ENCODE measurements at places on chromosomes 13 and 19.

- no peak for DNase-seq
Observed at GRCh38 chr19:38663156-38663651, 15.8 kb downstream of the ACTN4 start.

GRCh38 chr13:113443991-113444390, 9.3 kb downstream of the ADPRHL1 start:
- DNase-seq, result no peak

DNA sequence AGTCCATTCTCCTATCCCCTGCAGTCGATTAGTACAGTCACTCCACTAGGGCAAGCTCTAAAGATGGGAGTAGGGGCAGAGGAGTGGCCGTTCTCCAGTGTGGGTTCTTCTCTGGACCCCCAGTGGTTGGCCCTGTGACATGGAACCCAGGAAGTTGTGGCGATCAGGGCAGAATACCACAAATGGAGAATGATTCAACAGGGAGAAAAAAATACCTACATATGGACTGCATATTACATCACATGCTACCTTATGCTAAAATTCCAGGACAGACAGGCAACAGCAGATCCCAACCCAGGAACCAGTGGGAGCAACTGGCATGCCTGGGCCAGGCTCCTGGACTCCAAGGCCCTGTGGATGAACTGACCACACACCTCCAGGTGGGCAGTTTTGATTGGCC, 20.4 kb downstream of the POU2F2 start:
- no peak for DNase-seq

DNA sequence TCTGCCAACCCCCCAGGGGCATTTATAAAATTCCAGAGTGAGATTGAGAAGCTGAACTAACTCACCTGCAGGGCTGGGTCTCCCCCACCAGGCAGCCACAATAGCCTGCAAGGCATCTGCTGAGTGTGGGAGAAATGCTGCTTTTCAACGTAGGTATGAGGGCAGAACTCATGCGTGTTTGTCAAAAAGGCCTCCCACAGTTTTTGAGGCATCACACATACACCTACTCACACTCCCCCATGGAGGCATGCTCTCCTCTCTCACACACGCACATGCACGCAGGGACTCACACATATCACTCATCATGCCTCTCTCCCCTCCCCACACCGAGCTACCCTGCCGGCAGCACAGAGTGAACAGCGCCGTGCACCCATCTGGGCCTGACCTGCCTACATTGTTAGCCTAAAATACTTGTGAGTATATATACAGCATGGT, 390.5 kb downstream of the FGF9 start:
- DNase-seq, result no peak

GRCh38 chr19:46718157-46718933, 1.4 kb upstream of the PRKD2 start:
- no peak for DNase-seq

DNA sequence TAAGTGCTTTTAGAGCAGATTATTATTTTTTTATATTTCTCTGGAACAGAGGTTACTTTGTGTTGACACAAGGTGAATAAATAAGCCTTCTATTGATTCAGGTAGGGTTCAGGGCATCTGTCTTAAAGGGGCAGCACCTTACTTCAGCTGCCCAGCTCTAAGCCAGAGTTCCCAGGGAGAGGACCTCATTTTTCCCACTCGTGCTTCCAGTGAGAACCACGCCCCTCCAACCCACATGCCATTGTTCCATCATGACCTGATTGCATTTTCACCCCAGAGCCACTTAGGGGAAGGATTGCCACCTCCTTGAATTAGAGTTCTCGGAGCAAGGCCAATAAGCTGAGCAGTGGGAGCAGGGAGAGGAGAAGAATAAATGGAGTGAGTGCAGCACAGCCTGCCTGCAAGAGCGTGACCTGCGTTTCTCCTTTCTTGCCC, 104.3 kb upstream of the FRY start:
- no peak for DNase-seq

DNA sequence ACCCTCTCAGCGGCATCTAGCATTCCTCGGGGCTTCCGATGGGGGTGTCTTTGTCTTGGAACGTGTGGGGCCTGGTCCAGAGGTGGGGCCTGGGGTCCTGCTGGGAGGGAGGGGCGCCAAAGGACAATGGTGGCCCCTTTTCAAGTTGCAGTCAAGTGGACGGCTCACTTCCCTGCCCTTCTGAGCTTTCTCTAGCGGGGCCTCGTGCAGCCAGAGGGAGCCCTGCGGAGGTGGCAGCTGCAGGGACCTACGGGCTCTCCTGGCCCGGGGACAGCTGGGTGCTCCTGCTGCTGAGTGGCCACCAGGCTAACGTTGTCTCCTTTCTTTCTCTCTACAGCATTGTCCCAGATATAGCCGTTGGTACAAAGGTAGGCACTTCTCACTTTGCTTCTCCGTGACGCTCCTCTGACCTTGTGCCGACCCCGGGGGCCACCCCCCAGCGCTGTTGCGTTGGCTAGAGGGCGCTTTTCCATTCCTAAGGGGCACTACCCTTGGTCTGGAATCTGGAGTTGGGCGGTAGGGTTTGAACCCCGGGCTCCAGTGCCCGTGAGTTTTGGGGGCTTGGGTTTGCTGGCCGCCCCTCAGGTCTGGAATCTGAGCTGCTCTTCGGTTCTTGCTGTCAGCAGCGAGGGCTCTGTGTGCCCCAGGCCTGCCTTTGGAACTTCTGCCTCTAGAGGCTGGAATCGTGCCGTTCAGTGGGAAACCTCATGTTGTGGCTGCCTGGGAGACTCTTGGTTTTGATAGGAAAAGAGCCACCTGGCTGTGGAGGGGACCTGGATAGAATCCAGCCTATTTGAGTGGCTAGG, 2.0 kb downstream of the PTBP1 start:
- peak; percentile 35 for DNase-seq

DNA sequence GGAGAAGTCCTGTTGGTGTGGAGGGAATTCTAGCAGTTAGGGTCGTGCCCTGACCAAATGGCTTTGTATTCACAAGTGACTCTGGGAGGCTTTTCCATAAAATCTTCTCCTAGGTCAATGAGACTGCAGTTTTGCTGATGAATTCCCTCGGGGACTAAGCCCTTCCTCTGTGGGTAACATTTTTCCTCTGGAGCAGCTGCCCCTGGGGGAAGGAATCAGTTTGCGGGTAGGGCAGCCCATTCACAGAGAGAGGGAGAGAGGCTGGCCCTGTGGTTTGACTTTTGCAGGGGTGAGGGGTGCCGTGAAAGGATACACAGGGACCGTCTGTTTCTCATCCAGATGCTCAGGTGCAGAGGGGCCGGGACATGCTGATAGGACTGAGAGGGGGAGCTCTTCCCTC, 67.3 kb downstream of the ERICH6B start:
- DNase-seq, result no peak

GRCh38 chr13:58134012-58134411, 502.5 kb downstream of the PCDH17 start:
- DNase-seq, result no peak

- DNase-seq, result no peak
Observed at GRCh38 chr13:113558461-113558860, 26.1 kb upstream of the TFDP1 start.

GRCh38 chr13:26050568-26051230, 1.1 kb downstream of the SHISA2 start:
- peak; percentile 33 for DNase-seq

DNA sequence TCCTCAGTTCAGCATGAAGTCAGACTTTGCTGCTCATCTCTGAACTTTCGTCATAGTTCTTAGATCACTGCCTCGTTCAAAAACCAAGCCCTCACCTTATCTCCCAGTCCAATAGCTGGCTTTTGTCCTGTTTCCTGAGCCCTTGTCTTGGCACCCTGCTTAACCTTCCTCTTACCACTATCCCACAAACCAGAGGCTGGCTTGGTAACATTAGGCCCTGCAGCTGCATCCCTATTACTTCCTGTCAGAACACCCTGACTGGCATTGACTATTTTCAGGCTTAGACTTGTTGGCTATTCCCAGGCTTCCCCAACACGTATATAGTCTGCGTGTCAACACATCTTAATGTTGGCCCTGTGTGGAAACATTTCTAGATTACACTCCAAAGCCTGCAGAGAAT, 172.4 kb downstream of the VWA8 start:
- DNase-seq, result no peak

DNA sequence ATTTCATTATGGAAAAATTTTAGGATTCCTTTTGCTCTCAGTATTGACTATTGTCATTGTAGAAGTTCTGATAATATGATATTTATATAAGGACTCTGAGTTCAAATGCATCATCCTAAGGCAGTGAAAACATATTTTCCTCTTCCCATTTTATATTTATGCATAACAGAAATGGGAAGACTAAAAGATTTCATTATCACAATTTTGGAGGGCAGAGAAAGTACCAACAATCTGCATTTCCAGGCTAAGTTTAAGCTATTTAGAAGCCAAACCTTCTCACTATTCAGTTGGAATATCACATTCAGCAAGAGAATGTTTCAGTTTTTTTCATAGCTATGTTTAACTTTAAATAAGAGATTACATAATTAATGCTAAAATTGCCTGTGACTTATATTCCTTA, 558.5 kb upstream of the GPC6 start:
- DNase-seq, result no peak

GRCh38 chr13:43329702-43330101, 306.3 kb downstream of the DNAJC15 start:
- no peak for DNase-seq

DNA sequence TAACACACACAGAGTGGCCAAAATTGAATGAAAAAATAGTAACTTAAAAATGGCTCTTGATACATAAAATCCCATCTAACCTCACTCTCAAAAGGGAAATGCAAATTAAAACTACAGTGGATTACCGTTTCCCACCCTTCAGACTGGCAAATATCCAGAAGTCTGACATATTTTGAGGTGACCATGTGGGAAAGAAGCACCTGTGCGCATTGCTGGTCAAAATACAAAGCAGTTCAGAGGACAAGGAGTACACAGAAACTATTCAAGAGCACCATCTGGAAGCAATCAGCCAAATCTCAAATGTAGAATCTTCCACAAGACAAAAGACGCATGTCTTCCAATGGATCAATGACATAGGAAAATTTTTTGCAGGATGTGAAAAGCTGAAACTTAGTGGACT, 23.2 kb downstream of the NALCN start:
- no peak for DNase-seq

- DNase-seq, result no peak
Observed at GRCh38 chr13:22948421-22948820, 232.4 kb upstream of the SGCG start.

DNA sequence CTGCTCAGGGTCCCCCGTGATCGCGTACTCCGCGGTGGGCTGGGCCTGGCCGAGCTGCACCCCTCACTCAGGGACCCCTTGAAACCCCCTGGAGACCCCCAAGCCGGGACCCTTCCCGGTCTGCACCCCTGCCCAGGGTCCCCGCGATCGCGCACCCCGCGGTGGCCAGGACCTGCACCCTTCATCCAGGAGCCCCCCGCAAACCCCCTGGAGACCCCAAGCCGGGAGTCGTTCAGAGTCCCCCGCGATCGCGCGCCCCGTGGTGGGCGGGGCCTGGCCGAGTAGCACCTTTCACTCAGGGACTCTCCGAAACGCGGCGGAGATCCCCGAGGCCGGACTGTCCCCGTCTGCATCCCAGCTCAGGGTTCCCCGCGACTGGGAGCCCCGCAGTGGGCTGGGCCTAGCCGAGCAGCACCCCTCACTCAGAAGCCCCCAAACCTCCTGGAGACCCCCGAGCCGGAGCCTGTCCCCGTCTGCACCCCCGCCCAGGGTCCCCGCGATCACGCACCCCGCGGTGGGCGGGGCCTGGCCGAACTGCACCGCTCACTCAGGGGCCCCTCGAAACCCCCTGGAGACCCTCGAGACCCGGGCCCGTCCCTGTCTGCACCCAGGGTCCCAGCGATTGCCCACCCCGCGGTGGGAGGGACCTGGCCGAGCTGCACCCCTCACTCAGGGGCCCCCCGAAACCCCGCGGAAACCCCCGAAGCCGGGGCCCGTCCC, 748 bp downstream of the LMNB2 start:
- no peak for DNase-seq

DNA sequence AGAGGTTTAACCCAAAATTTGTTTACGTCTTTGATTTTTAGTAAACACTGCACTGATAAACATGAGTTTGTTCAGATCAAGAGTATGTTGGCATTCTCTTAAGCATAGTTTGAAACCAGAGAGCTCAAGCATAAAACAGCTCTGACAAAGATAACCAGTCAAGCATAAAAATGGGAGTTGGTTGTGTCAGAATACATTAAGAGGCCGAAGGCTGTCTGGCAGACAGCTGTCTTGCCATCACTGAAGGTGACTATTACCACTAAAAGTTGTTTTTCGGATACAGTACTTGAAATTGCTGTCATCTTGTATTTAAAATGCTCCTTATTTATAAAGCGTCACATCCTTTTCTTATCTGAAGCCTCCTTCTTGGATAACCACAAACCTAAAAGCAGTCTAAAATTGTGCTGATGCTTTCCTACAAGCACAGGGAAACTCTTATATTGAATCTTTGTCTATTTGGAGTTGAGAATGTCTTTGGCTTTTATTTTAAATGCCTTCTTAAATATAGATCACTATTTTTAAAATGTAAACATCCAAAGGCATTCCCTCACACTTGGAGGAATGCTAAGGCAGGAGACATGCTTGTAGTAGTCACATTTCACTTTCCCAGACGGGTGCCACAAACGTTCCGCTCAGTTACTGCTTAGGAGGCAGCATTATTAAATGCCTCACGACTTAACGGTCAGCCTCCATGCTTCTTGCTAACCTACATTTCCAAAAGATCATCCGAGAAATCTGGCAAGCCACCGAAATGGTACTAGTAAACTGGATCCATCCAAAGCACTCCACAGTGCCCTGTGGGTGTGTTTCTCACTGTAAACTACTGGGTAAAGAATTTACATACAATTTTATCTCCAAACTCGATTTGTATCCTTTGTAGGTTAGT, 1.5 kb downstream of the SMAD9 start:
- DNase-seq, result no peak

- DNase-seq, result no peak
Observed at GRCh38 chr19:41195675-41196497, 2.9 kb downstream of the CYP2S1 start.

- DNase-seq, result no peak
Observed at GRCh38 chr19:49224879-49225278, 67.3 kb downstream of the TRPM4 start.

- no peak for DNase-seq
Observed at GRCh38 chr13:29165840-29166239, 345.7 kb downstream of the MTUS2 start.

DNA sequence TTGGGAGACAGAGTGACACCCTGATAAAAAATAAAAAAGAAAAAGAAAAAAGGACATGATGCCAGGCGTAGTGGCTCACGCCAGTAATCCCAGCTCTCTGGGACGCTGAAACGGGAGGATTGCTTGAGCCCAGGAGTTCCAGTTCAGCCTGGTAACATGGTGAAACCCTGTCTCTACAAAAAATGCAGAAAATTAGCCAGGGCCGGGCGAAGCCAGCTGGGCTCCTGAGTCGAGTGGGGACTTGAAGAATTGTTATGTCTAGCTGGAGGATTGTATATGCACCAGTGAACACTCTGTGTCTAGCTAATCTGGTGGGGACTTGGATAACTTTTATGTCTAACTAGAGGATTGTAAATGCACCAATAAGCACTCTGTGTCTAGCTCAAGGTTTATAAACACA, 32.3 kb downstream of the TMPRSS9 start:
- DNase-seq, result no peak

- no peak for DNase-seq
Observed at GRCh38 chr19:50328873-50329145, 368 bp downstream of the KCNC3 start.

GRCh38 chr13:98492335-98493041, 84.4 kb downstream of the STK24 start:
- no peak for DNase-seq

- DNase-seq, result peak; percentile 16
Observed at GRCh38 chr19:46081928-46082727, 41.3 kb upstream of the IGFL4 start.

- no peak for DNase-seq
Observed at GRCh38 chr19:325173-325936, 19.2 kb downstream of the MIER2 start.

GRCh38 chr19:49651029-49651819, 9.2 kb downstream of the SCAF1 start:
- no peak for DNase-seq
